ENCODE measurements at places on chromosomes 6 and 20.
A peak's percentile ranks its signal among the peaks of the same experiment; 100 is the strongest.

GRCh38 chr6:121523628-121524027, 88.2 kb downstream of the GJA1 start:
- DNase-seq, result no peak

DNA sequence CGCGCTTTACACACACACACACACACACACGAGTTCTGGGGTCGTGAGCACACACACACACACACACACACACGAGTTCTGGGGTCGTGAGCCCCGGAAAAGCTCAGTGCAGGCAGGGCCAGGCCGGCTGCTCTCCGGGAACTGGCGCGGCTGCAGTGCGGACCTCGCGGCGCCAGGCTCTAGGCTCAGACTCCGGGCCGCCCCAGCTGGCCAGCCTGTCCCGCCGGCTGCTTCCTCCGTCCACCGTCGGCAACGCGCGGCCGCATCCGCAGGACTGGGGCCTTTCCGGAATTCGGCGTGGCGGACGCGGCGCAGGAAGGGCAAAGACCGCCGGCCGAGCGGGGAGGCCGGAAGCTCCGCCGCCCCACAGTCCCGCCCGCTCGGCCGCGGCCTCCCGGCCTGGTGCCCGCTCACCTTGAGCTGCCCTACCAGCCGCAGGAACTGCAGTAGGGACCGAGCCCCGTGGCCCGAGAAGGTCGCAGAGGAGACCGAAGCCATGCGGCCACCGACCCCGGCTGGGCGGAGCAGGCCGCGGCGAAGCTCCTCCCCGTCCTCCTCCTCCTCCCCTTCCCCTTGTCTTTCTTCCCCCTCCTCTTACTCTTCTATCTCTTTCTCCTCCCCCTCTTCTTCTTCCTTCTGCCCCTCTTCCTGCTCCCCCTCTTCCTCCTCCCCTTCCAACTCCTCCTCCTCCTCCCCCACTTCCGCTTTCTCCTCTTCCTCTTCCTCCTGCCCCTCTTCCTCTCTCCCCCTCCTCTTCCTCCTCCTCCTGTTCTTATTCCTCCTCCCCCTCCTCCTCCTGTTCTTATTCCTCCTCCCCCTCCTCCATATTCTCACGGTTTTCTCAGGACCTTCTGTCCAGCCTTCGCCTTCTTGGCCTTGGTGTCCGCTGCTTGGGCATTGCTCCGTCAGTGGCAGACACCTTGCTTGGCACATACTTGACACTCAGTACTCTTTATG, at the start of gene HDDC2:
Gene HDDC2 (minus strand): TSS at position 533 of the 957 bp plus-strand sequence. CDS start 35 bp downstream, at position 498.
- DNase-seq, result peak; percentile 50

DNA sequence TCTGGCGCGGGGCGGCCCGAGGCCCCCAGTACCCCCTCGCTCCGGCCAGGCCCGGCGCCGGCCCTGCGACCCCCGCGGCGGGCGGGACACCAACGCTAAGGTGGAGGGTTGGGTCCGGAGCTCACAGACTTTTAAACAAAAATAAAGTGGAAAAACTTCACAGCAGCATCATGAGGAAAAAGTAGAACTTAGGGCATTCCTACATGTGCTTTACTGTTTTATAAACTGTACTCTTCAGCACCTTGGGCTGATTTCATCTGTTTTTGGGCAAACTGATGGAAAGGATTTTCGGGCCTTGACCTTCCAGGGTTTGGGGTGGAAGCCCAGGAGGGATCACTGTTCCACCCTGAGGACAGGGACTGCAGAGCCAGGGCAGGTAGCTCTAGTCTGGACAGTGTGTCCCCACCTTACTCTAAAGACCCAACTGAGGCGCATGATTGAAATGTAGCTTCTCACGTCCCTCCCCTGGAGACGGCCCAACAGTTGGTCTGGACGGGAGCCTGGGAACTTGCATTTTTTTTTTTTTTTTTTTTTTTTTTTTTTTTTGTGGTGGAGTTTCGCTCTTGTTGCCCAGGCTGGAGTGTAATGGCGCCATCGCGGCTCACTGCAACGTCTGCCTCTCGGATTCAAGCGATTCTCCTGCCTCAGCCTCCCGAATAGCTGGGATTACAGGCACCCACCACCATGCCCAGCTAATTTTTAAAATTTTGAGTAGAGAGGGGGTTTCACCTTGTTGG, 740 bp downstream of the NELFCD start:
- no peak for DNase-seq

GRCh38 chr6:138421089-138421488, 17.1 kb downstream of the HEBP2 start:
- no peak for DNase-seq

GRCh38 chr20:60649541-60649940, 602.5 kb upstream of the CDH4 start:
- DNase-seq, result no peak

DNA sequence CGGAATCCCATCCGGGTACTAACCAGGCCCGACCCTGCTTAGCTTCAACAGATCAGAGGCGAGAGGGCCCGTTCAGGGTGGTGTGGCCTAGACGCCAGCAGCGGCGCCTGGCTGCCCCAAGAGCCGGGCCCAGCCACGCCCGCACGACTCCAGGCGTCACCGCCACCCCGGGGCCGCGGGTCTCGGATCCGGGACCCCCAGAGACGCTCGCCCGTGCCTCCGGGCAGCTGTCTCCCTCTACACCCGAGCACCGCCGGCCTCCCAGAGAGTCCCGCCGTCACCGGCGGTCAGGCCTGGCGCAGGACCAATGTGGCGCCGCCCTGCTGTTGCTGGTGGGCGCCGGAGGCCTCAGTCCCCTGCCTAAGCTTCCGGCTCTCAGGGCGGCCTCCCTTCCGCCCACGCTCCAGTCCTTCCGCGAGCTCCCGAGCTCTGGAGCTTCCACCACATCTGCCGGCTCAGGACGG, 441.2 kb upstream of the DEFB115 start:
- no peak for DNase-seq

DNA sequence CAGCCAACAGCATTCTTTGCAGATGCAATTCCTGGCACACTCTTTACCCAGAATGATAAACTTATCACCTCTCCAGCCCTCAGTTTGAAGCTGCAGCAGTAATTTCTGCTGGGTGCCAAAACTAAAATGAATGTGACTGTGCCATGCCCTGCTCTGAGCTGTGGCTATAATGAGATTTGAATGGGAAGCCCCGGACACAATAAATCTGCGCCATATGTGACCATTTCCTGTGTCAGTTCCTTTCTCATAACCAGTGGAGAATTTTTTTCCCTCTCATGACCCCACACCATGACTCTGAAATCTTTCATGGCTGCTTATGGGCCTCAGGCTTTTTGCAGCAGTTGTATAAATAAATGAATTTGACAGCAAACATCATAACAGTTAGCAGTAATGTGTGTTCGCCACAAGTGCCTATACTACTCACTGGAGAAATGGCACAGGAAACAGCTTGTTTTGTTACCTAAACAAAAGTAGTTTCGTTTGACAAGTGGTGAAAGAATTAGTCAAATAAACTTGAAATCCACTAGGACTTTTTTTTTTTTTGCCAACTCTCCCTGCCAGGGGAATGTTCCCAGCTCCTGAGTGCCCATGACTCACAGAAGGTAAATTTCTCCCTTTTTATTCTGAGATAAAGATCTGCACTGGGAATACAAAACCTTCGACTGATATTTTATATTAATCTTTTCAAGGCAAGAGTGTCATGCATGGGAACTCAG, 408.4 kb downstream of the PKHD1 start:
- no peak for DNase-seq

DNA sequence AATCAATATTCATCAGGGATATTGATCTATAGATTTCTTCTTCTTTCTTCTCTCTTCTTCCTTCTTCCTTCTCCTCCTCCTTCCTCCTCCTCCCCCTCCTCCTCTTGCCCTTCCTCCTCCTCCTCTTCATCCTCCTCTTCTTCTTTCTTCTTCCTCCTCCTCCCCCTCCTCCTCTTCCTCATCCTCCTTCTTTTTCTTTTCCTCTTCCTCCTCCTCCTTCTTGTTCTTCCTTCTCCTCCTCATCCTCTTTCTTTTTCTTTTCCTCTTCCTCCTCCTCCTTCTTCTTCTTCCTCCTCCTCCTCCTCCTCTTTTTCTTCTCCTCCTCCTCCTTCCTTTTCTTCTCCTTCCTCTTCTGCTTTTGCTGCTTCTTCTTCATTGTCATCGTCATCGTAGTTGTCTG, 52.4 kb upstream of the SERINC1 start:
- no peak for DNase-seq

DNA sequence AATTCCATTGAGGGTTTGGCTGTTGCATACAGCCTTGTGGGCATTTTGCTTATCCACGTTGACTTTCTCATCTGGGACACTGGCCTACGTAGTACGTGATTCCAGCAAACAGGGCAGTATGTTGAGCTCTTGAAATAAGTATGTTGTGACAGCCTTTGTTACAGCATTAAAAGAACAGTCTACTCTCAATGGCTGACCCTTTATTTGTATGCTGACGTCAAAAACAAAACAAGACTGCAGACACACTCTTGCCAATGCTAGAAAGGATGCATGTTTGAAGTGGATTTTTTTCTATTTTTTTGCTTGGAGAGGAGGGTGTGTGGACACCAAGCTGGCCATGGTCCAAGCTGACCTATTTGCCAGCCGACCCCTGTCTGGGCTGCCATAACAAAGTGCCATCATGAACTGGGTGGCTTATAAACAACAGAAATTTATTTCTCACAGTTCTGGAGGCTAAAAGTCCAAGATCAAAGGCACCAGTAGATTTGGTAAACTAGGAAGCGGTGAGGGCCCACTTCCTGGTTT, 10.8 kb upstream of the SNHG17 start:
- no peak for DNase-seq

DNA sequence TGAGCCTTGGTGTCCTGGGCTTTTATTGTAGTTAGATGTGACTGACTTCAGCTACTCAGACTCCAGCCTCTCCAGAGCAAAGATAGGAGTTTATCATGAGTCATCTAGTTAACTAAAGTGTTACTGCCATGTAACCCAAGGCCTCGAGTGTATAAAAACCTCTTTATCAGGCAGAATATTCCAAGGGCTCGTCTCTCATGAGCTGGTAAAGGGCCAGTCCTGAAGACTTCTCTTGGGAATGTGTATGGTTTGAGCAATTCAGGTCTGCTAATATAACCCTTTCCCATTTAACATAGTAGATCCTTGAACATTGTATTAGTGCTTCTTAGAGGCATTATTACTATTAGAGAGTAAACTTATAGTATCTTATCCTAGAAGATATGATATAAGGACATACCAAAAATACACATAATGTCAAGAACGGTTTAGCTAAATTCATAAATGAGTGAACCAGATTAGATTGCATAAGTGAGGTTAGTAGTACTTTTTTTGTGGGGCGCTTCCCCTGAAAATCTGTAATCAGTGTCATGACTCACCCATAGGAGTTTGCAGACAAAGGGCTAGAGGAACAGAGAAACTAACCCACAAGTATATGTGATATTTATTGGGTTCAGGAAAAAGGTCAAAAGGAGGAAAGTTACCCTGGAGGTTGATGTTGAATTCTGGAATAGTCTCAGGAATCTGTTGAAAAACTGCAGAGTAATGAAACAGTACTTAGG, 16.0 kb downstream of the DSE start:
- DNase-seq, result no peak

- no peak for DNase-seq
These were observed 10.4 kb upstream of the KCNK5 start for GRCh38 chr6:39239527-39240154.

DNA sequence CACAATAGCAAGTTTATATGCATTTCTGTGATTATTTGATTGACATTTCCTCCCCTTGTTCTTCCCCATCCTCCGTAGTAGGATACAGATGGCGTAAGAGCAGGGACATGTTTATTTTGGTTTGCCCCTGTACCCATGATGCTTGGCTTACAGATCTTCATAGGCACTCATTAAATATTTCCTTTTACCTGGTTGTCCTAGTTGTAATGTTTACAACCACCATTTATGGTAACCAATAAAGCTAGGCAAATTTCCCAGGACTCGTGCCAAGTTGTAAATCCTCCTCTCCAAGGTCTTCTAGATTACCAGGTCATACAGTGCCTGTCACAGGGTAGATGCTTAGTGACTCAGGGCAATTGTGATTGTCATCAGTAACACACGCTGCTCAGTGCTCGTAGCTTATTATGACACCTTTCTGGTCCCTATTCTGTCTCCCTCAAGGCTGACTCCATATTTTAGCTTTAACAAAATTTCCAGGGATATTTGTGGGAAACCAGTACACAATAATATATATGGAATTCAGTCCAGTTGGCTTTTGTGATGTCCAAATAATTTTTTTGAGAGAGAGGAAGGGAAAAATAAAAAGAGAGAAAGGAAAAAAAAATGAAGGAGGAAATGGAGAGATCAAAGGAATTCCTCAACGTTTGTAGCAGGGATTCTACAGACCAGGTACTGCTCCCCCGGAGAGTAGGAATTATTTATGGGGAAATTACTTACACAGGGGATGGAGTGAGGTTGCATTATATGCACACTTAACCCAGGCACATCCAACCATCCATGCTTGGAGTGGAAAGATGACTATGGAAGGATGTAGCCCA, 24.6 kb downstream of the CYP24A1 start:
- peak; percentile 69 for DNase-seq

DNA sequence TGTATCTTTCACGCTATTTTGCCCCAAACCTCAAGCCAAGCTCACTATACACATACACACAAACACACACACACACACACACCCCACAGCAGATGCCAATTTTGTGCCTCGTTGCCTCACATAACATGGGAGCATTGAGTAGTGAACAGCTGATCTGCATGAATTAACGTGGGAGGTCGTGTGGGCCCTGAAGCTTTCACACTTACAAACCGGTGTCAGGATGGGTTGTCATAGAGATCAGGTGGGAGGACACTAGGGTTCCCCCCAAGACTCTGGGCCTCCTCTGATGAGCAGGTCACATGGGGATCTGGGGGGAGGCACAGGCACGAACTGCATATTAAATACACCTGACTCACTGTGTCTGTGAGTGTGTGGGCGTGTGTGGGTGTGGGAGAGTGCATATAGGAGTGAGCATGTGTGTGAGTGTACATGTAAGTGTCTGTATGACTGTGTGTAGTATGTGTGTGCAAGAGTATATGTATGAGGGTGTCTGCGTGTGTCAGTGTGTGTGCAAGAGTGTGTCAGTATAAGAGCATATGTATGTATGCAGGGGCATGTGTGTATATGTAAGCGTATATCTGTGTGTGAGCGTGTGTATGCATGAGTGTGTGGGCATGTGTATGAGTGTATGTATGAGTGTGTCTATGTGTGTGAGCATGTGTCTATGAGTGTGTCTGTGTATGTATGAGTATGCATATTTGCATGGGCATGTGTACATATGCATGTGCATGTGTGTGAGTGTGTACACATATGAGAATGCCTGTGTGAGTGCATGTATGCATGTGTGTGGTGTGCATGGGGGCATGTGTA, 370.4 kb downstream of the PREX1 start:
- DNase-seq, result no peak

GRCh38 chr6:45837541-45838200, 178.0 kb downstream of the CLIC5 start:
- no peak for DNase-seq

DNA sequence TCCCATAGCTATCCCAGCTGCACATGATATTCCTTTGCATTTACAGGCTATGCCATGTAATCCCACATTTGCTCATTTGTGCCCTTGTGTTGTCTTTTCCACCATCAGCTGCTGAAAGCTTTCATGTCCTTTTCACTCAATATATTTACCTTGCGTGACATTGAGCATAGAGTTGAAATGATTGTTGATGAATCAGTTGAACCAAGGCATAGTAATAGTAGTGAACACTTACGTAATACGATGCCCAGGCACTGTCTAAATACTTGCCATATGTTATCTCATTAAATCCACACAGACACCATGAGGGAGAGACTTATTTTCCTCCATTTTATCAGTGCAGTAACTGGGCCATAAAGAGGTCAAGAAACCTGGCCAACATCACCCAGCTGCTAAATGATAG, 13.1 kb downstream of the RNF8 start:
- no peak for DNase-seq

Data from urinary bladder (tissue), 4 donors.